Myocyte (in vitro differentiated cells): ENCODE measurements at places on chromosomes 11 and 22.
A peak's percentile ranks its signal among the peaks of the same experiment; 100 is the strongest.

DNA sequence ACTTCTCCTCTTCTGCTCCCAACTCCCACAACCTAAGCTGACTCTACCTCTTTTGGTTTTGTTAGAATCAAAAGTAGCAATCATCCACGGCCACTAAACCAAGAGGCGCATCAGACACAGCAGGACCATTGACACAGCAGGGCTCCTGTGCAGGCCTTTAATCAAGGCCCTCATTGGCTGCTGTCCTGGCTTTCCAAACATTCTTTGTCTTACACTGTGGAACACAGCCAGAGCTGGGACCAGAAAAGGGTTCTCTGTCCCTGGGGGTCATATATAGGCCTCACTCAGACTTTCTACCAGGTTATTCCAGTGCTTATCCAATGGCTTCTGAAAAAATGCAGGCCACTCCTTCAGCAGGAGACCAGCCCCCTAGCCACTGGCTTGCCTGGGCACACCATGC, 212.7 kb upstream of the NTM start:
- no peak for DNase-seq

DNA sequence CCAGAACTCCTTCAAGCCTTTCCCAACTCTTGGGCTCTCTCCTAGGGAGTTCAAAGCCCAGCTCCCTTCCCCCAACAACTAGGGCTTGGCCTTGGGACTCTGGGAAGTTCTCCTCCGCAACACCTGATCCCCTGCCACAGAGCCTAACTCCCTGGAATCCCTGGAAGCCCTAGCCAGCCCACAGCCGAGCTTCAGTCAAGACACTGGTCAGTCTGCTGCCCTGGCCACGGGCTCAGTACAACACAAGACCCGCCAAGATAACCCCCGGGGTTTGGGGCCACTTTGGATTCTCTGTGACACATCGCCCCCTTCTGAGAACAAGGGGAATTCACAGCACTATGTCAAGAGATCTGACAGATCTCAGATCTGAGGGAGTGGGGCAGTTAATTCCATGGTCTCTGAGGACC, 58.3 kb downstream of the SLC22A12 start:
- peak; percentile 62 for DNase-seq

DNA sequence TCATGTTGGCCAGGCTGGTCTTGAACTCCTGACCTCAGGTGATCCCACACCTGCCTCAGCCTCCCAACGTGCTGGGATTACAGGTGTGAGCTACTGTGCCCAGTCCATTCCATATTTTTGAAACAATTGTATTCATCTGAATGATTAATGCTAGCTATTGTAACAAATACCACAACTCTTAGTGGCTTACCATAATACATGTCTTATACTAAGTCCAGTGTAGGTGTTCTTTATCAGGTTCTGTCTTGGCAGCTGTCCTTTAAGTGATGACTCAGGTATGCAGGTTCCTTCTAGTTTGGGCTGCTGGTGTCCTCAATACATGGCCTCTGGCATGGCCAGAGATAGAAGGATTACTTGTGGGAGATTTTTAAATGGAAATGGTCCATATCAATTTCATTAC, 39.0 kb downstream of the UVRAG start:
- no peak for DNase-seq

DNA sequence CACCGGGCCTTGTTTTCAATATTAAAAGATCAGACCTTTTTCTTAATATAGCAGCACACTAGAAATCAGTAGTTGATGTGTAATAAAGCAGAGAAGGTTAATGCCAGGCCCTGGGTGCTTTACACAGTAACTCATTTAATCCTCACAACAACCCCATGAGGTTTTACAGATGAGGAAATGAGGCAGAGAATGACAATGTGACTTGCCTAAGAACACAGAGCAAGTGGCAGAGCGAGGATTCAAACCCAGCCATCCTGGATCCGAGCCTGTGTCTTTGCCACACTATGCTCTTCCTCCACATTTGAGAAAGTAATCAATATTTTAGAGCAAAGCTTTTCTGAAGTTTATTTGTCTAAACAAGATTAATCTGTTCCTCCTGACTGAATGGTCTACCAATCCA, 7.2 kb downstream of the JAML start:
- no peak for DNase-seq

DNA sequence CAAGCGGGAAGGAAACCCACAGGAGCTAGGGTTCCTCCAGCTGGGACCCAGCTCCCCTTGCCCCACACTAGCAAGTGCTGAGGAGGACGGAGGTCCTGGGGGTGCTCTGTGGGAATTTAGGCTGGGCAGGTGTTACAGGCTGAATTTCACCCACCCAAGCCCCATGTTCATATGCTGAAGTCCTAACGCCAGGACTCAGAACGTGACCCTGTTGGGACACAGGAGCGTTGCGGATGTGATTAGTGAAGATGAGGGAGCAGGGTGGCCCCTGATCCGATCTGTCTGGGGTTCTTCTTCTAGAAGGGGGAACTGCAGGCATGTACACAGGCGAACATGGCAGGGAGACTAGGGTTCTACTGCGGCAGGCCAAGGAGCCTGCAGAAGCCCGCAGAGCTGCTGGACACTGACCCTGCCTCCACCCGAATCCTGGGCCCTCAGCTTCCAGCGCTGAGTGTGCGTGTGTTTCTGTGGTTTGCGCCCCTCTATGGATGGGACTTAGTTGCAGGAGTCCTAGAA, 103.4 kb upstream of the FGF3 start:
- no peak for DNase-seq

DNA sequence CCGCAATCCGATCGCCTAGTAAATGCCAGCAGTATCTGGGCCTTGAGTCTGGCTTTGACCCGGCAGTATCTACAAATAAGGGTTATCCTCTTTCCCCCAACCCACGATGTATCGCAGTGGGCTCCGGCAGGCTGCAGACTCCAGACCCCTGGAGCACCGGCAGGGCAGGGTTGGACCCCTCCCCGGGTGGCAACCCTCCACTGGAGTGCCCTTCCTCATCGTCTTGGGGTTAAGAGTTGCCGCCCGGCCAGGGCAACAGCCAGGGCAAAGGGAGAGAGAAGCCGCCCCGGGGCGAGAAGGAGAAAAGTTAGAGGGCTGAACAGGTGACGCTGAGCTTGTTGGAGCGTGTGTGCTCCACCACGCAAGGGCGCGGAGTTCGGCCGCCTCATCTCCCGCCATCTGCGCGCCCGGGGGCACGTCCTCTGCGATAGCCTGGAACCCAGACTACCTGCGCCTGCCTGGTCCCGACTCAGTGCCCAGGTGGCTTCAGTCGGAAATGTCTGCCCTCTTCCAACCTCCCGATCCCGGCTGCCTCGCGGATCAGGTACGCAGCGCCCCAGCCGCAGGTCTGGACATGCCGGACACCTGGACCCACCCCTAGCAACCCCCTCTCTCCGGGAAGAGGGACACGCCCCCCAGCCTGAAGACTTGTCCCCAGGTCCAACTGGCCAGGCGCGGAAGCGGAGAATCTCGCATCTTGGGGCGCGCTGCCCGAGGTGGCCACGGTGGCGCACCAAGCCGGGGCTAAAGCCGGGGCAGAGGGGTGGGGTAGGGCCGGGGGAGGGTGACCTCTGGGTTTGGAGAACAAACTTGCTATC, 1.2 kb downstream of the DSCAML1 start:
- DNase-seq, result no peak

GRCh38 chr22:37557321-37558001, 2.8 kb upstream of the CDC42EP1 start:
- no peak for DNase-seq

DNA sequence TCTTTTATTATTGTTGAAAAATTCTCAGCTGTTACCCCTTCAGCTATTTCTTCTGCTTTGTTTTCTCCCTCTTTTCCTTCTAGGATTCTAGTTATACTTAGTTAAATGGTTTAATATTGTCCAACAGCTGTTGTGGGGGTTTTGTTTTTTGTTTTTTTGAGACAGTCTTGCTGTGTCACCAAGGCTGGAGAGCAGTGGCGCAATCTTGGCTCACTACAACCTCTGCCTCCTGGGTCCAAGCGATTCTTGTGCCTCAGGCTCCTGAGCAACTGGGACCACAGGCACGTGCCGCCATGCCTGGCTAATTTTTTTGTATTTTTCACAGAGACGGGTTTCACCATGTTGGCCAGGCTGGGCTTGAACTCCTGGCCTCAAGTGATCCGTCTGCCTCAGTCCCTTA, 12.7 kb downstream of the SDHAF2 start:
- peak; percentile 75 for DNase-seq
